ENCODE measurements at places on chromosomes 1 and 21. TPM values are rescaled to one million over a fixed set of nuclear protein-coding genes. Genes with fewer than 3 reads are reported as not detected.
A peak's percentile ranks its signal among the peaks of the same experiment; 100 is the strongest.

GRCh38 chr21:38561613-38562581 is 63.6 kb upstream of the ERG start:
- no peak for DNase-seq

- DNase-seq, result no peak
Observed at GRCh38 chr1:159632922-159633321, 45.3 kb downstream of the APCS start.

DNA sequence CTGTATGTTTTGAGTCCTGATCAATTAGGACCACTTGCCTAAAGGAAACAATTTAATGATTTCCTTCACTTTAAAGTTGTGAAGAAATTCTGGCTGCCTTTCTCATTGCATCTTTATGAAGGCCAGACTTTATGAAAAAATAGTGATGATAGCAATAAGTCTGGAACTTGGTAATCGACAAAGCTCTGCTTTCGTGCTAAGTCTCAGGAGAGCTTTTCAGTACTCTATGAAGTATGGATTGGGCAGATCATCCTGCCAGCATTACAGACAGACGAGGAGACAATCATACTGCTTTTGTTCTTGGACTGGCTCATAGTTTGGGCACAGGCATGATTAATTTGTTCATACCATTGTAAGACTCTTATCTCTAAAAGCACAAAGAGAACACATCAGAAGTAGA is 45.5 kb upstream of the KCNJ15 start:
- DNase-seq, result no peak

DNA sequence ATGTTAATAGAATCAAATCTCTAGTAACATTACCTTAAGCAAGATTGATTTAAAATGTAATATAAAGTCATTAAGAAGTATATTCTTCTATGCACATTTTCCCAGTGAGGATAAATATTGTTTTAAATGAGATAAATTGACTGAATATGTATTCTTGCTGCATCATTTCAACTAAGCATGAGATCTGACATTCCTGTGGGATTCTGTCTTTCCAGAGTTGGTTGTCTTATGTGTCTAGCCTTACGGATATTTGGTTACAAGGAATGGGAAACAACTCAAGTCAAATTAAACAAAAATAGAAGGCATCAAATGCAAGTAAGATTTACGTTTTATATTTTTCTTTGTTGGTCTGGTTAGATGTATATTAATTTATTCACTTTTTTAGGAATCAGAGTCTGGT is 287.5 kb downstream of the PTGER3 start:
- DNase-seq, result no peak

- no peak for DNase-seq
Observed at GRCh38 chr1:31752952-31753475, 11.1 kb downstream of the ADGRB2 start.

DNA sequence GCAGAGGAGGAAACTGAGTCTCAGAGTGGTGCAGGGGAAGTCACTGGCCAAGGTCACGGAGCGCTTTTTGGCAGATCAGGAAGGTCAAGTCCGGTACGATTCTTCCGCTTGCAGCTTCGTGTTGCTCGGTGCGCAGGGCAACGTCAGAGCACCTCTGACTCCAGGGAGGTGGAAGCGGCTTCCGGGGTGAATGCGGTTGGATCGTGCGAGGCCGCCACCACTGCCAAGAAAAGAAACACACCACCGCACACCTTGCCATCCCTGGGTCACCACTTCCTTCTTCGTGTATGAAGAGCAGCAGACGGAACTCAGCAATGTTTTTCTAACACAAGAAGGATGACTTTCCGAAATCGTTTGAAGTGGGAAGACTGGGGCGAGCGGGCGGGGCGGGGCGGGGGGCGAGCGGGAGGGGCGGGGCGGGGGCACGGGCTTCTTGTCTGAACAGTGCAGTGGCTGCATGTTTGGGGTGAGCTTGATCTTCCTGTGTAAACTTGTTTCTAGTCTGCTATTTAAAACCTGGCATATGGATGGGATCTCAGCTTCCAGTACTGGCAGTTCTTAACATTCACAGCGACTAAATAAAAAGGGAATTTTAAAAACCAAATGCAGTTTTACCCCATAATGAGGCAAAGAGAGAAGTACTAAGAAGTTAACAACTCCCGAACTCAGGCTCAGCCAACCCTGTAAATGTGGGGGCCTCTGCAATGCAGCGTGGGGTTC is 300.0 kb downstream of the RRAGC start:
- no peak for DNase-seq

- no peak for DNase-seq
Observed at GRCh38 chr21:38820471-38821239, 14.9 kb downstream of the ETS2 start.

GRCh38 chr21:31524140-31524539 is 135.4 kb upstream of the SOD1 start:
- no peak for DNase-seq

GRCh38 chr1:246271516-246271915 is 235.6 kb downstream of the SMYD3 start:
- no peak for DNase-seq

- no peak for DNase-seq
Observed at GRCh38 chr1:109598655-109599054, 20.8 kb downstream of the GNAT2 start.

DNA sequence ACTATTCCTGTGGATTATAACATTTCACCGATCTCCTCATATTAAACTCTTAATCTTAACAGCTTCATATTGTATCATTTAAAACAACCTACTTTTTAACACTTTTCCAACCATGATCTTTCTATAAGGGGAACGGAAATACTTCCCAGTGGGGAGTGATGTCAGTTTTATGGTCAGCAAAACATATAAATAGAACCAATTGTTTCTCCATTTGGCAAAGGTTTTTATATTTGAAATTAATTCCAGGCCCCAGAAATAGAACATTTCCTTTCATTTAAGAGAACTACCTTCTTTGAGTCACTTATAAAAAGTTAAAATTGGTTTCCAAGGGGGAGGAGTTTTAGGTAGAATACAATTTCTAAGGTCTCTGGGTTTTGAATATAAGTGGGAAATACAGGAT is 189.6 kb downstream of the TGFBR3 start:
- no peak for DNase-seq

GRCh38 chr1:228194921-228195812 is 12.7 kb upstream of the OBSCN start:
- DNase-seq, result no peak

DNA sequence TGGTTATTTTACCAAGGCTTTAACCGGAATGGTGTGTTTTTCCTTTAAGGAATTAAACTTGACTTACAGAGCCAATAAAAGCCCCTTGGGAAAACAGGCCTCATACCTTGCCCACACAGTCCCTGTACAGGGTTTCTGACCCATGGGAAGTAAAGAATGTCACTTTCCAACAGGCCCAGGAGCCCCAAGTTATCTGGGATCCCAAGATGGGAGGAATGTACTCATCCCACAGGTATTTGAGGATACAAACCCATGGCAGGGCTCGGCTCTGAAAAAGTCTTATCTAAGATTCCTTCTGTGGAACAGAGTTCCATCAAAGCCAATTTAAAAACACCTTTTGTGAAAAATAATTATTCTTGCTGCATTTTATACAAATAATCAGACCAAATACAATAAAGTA is 15.3 kb upstream of the COX20 start:
- DNase-seq, result no peak

GRCh38 chr1:67609577-67610341 is 75.2 kb upstream of the GADD45A start:
- DNase-seq, result no peak

GRCh38 chr1:19815801-19816736 is 986 bp upstream of the RNF186 start:
- no peak for DNase-seq

GRCh38 chr1:55819011-55819410 is 603.8 kb upstream of the USP24 start:
- no peak for DNase-seq

DNA sequence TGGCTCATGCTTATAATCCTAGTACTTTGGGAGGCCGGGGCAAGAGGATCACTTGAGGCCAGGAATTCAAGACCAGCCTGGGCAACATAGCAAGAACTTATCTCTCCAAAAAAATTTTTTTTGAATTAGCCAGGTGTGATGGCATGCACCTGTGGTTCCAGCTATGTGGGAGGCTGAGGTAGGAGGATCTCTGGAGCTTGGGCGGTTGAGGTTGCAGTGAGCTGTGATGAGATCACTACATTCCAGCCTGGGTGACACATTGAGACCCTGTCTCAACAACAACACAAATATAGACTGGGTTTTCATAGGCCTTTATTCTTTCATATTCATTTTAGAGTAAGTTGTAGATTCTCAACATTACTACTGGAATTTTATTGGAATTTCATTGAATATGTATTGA is 12.8 kb downstream of the MED18 start:
- DNase-seq, result no peak

DNA sequence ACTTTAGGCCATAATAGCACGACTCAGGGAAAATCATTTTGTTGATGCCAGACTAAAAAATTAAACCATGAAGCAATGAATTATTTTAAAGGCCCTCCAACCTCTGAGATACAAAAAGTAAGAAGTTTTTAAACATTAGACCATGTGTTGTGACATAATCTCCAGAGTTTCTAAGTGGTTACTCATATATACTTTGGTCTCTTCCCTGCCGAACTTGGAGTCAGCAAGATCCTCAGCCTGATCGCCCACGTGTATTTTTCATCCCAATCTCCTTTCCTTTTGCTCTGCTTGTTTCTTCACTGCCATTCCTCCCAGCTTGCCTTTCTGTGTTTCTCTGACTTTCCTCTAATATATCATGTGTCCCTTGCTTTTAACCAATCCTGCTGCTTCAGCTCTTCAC is 3.8 kb downstream of the ARV1 start:
- no peak for DNase-seq

- peak; percentile 42 for DNase-seq
Observed at GRCh38 chr1:153679337-153680119, 1.0 kb downstream of the NPR1 start.

GRCh38 chr1:100456880-100457279 is 81.1 kb upstream of the GPR88 start:
- DNase-seq, result no peak

DNA sequence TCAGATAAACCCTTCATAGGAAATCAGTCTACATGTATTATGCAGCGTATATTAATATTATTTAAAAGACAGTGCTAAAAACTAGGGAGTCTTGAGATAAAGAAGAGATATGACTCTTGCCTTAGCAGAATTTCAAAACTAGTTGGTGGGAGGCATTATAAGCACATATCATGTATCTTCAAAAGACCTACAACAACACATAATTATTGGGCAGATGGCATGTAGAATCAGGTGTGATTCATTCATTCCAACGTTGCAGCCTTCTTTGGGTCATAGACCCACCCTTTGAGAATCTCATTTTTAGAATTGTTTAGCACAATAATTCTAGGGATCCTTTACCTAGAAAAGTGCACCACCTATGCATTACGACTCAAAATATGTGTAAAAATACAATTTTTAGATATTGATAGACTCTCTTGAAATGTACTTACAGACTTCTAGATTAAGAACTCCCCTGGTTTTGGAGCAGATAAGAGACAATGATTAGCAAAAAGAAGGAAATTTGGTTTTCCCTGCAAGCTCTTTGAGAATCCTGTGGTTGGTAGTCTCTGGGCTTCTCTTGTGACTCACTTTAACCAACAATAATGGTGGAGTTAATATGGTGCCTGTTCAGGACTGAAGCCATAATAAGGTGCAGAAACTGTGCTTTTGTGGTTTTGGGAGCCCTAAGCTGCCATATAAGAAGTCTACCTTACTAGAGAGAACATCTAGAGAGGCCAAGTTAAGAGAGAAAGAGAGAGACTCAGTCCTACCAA is 85.3 kb upstream of the RGS4 start:
- DNase-seq, result no peak

GRCh38 chr21:44258056-44258725 is 3.5 kb downstream of the DNMT3L start:
- DNase-seq, result no peak

GRCh38 chr1:37255868-37256267 is 218.5 kb upstream of the ZC3H12A start:
- DNase-seq, result no peak

Gene CD5L
- polyA plus RNA-seq, result 1.9 TPM

Gene C1orf35
- polyA plus RNA-seq, result 16.3 TPM

Gene IVNS1ABP
- polyA plus RNA-seq, result 74.5 TPM

Gene THEM5
- polyA plus RNA-seq, result not detected

Gene MMP23B
- not detected for polyA plus RNA-seq

Gene FLAD1
- 47.9 TPM for polyA plus RNA-seq

Gene GRIK1
- polyA plus RNA-seq, result 0.75 TPM

Gene SH2D5
- 14.3 TPM for polyA plus RNA-seq

Gene USH2A
- 0.17 TPM for polyA plus RNA-seq

Gene NFASC
- 54.4 TPM for polyA plus RNA-seq

Gene NPHS2
- not detected for polyA plus RNA-seq

Gene PAFAH2
- 8.7 TPM for polyA plus RNA-seq

Gene TSPAN1
- 9.4 TPM for polyA plus RNA-seq

Gene AMY2A
- not detected for polyA plus RNA-seq
